ENCODE measurements at places on chromosomes 11 and 22.
A peak's percentile ranks its signal among the peaks of the same experiment; 100 is the strongest.

GRCh38 chr22:24855794-24856193 lies 49.8 kb downstream of the SGSM1 start:
- DNase-seq = no peak

GRCh38 chr11:28837599-28837998 lies 729.4 kb downstream of the METTL15 start:
- DNase-seq = no peak

DNA sequence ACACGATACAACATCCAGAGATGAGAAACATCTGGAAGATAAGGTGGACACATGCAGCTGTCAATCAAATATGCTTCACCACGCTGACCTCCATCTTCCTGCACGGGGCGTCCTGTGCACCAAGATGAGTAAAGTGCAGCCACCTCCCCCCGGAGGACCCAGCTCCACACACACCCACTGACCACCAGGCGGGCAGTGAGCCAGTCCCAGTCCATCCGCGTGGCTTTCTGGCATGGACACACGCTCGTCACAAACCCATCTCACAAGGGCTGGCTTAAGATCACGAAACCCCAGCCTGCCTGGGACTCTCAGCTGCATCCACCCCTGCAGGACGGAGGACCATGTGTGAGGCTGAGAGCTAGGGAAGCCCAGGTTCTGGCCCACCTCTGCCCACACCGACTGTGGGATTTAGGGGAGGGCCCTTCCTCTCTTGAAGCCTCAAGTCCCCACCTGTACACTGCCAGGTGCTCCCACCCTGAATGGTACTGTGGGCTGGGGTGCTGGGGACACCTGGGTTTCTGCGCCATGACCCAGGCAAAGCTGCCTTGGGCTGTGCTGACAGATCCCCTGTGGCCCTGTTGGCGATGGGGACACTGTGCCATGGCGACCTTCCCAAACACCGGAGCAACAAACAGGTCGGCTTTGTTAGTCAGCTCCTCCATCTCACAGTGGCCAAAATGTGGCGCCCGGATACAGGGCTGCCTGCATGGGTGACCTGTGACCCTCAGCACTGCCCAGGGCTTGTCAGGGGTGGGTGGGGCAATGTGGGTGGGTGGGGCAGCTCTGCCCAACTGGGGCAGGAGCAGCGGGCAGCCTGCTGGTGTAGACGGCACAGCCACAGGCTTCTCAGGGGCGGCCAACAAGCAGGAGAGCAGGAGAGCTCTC lies 629.0 kb downstream of the TBC1D22A start:
- DNase-seq = no peak

DNA sequence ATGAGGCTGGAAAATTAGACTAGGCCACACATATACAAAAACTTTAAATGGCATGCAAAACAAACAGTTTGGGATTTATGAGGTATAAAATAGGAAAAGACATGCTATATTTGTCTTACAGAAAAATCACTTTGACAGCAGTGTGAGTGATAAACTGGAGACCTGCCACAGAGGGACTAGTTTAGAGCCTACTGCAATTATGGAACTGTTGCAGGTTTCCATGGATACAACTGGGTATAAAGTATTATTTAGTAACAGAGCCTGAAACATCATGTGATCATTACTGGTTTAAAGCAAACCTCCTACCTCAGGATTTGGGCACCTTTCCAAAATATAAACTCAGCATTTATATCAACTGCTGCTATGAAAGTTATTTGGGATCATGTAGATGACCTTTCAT lies 1032.5 kb downstream of the DLG2 start:
- no peak for DNase-seq

DNA sequence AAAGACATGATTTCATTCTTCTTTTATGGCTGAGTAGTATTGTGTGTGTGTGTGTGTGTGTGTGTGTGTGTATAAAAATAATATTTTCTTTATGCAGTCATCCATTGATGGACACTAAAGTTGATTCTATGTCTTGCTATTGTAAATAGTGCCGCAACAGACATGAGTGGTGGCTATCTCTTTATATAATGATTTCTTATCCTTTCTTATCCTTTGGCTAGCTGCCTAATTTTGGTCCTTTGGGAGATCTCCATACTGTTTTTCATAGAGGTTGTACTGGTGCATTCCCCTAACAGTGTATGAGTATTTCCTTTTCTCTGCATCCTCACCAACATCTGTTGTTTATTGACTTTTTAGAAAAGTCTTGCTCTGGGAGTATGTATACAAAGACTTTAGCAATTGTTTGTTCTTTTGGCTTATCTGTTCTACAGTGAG lies 107.0 kb downstream of the STIM1 start:
- no peak for DNase-seq

- DNase-seq = no peak
These were observed 435.3 kb downstream of the SOX6 start for GRCh38 chr11:15920856-15921629.

DNA sequence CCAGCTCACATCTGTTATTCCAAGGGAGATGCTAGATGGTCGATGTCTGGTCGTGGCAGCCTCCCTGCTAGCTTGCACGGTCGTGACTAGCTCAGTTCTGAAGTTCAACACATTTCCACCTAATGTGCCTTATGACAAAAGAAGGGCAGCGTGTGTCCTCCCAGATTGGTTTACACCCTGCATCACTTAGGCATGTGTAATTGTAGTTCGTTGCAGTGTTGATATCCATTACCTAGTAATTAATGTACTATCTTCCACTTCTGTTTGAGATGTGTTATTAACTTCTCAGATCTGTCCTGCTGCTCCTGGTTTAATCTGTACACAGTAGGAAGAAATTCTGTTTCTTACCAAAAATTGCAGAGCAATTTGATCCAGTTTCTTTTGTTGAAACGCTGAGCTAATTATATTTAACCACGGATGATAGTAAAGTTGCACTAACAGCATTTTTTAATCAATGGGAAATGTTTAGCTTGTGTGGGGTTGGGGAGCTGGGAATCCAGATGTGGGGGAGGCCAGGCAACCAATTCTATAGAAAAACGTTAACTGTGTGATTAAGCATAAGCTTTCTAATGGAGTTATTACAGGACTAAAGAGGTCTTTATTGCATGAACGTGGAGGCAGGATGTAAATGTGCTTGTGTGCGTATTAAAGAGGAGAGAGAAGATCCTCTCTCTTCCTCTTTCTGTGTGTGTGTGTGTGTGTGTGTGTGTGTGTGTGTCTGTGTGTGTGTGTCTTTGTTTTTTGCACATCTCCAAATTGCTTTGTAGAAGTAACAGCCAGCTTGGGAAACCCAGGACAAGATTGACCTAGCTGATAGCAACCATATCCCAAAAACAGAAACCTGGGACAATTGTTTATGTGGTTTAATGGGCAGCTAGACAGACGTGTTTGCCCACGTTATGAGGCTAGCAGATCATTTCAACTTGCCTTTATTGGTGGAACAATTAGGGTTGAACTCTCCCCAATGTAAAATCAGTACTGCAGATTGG lies 145.7 kb upstream of the TTC12 start:
- DNase-seq = no peak

DNA sequence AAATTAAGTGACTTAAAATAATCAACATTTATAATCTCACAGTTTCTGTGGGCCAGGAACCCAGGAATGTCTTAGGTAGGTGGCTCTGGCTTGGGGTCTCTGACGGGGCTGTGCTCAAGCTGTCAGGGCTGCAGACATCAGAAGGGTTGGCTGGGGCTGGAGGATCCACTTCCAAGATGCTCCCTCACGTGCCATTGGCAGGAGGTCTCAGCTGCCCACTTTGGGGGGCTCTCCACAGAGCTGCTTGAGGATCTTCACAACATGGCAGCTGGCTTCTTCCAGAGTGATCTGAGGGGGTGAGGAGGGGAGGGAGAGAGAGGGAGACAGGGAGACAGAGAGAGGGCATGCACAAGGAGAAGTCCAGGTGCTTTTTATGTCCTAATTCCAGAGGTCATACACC lies 18.1 kb downstream of the SLC2A11 start:
- DNase-seq = no peak

DNA sequence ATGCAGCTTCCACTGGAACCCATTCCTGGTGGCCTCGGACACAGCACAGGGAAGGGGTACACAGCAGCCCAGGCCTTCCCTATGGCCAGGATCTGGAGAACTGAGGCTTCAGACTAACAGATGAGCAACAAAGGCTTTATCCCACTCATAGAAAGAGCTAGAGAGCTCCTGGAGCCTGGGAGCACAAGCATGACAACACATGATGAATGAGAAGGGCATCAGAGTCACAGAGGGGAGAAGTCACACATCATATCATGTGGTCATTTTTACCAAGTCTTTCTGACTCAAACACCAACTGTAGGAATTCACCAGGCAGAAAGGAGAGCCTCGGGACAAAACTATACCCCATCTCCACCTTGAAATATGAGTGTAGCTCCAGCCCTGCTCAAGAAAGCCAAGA lies 43.2 kb downstream of the NRXN2 start:
- DNase-seq = no peak

GRCh38 chr11:91308069-91308468 lies 916.5 kb upstream of the FAT3 start:
- no peak for DNase-seq

DNA sequence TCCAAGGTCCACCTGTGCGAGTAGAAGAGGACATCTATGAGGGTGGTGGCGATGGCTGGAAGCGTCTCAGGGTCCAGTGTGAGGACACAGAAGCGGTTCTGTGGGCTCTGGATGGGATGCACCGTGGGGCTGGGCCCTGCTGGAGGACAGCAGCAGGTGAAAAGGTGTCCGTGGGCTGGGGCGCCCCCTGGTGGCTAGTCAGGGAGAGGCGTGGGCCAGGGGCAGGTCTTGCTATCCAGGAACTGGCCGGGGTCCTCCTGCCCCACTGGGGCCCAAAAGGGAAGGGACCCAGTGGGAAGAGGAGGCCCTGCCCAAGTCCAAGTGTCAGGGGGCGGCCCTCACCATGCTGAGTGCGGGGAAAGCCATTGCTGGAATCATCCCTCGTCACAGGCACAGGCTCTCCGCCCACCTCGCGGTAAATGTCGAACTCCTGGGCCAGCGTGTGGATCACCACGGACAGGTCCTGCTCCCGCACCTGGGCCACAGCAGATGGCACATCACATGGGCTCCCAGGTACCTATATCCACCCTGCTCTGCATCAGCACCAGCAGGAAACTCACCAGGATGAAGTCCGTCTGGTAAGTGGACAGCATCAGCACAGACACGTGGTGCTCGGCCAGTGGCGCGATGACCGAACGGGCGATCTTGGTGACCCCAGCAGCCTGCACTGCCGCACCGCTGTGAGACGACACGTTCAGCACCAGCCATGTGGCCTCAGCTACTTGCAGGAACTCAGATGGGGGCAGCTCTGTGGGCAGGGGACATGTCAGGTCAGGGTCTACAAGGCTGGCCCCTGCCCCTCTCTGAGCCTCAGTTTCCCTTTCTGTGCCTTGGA lies 2.3 kb downstream of the CASTOR1 start:
- DNase-seq = peak; percentile 89

GRCh38 chr22:43066844-43067385 lies 22.3 kb downstream of the TTLL1 start:
- DNase-seq = no peak

- DNase-seq = no peak
These were observed 598 bp downstream of the CABIN1 start for GRCh38 chr22:24011735-24012068.
